Esophagus squamous epithelium (tissue), 5 donors: ENCODE measurements at places on chromosomes 13 and 19.

DNA sequence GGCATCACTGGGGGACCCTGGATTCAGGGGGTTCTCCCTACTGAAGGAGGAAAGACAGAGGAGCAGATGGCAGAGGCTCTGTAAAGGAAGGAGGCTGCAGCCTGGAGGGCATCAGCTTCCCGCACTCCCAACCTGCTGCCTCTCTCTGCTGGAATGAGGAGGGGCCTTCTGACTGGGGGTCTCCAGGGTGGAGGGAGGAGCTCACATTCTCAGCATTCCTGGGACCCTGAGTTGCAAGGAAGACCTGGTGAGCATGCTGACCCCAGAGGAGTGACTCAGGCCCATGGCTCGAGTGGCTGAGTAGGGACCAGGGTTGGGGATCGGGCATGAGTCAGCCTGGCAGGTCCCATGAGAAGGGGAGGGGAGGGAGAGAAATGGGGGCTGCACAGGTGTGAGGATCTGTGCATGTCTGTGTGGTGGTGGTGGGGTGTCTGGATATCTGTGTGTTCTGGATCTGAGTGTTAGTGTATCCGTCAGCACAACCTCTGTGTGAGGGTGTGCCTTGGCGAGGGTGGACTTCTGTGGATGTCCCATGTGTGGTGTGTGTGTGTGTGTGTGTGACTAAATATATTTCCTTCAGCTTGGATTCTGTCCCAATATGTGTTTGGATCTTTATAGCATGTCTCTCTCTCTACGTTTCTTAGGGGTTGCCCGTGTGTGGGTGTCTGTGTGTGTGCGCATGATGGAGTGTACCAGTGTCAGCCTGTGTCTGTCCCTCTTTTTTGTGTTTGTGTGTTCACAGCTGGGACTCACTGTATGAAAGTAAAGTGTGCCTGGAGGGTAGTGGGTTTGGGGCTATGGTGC lies 4.6 kb downstream of the AXL start:
- no peak for DNase-seq

GRCh38 chr13:111969551-111970135 lies 97.3 kb upstream of the SOX1 start:
- DNase-seq = no peak

- DNase-seq = no peak
Observed at GRCh38 chr19:6718741-6719539, 1.5 kb downstream of the C3 start.

DNA sequence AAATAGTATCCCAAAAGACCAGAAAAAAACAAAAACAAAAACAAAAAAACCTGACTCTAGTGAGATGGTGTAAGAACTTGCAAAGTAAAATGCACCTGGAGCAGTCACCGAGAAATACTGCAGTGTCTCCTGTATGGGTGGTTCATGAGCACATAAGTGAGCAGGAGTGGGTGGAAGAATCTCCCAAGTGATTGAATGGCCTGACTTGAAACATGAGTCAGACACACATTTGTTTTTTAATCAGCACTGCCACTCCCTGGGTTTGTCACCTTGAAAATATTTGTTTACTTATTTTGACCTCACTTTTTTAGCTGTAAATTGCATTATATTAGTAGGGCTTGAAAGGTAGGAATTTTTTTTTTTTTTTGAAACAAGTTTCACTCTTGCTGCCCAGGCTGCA lies 2.0 kb downstream of the ZNF431 start:
- DNase-seq = no peak

DNA sequence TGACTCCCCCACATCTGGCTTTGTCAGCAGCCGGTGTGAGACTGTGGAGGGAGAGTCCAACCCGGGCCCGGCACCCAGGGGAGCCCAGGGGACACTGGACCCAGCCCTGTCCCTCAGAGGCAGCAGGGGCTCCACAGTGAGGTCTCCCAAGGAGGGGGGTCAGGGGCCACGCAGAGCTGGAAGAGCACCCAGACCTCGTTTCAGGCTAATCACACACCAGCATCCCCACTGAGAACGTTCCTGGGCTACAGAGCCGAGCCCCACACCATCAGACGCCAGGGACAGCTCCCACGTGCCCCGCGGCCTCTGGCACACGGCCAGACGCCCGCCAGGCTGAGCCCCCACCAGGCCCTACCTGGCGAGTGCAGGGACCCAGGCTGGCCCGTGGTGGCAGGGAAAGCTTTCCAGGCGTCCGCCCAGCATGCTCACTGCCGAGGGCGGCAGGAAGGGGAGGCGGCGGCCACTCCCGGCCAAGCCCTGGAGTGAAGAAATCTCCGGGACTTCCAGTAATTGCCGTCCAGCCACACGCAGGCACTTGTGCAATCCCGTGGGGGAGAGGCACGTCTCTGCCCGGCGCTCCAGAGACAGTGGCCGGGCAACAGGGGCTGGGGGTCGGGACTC lies 19.2 kb downstream of the SBNO2 start:
- no peak for DNase-seq

DNA sequence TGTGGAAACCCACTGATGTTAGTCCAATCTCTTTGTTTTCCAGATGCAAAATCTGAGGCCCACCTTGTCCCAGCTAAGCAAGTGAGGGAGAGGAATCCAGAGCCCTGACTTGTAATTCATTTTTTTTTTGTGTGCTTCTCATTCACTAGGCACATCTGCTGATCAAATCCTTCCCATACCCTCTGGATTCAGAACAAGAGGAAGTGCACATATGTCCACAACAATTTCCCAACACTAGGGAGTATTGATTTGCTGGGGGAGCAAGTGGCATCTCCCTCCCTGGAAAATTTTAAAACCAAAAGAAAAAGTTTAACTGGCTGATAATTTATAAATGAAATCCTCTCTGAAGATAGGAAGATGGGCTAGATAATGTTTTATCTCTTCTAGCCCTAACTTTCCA lies 94.6 kb upstream of the RFC3 start:
- DNase-seq = no peak

DNA sequence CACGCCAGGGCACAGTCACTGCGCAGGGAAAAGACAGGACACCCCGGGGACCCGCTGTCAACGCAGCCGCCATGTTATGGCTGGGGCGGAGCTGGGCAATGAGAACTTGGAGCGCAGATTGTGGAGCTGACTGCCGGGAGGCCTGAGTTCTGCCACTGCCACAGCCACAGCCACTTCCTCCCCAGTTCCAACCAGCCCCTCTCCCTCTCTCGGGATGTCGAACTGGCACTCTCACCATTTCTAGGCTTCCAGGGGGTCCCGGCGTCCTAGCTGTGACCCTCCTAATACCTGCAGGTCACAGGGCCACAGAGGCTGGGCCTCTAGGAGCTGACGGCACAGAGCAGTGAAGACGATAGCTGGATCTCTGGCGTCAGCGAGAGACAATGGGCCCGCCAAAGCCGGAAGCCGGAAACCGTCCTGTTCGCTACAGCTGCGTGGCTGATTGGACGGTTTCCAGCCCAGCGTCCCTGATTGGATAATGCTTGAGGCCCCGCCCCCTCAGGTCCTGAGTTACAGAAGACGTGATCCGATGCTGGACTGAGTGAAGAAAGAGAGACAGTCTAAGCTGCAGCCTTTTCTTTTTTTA lies at the start of gene ZNF506:
TSS of gene ZNF506 (minus strand) at position 385 of the 586 bp plus-strand sequence. CDS start at position 238, 147 bp downstream.
- peak; percentile 89 for DNase-seq

DNA sequence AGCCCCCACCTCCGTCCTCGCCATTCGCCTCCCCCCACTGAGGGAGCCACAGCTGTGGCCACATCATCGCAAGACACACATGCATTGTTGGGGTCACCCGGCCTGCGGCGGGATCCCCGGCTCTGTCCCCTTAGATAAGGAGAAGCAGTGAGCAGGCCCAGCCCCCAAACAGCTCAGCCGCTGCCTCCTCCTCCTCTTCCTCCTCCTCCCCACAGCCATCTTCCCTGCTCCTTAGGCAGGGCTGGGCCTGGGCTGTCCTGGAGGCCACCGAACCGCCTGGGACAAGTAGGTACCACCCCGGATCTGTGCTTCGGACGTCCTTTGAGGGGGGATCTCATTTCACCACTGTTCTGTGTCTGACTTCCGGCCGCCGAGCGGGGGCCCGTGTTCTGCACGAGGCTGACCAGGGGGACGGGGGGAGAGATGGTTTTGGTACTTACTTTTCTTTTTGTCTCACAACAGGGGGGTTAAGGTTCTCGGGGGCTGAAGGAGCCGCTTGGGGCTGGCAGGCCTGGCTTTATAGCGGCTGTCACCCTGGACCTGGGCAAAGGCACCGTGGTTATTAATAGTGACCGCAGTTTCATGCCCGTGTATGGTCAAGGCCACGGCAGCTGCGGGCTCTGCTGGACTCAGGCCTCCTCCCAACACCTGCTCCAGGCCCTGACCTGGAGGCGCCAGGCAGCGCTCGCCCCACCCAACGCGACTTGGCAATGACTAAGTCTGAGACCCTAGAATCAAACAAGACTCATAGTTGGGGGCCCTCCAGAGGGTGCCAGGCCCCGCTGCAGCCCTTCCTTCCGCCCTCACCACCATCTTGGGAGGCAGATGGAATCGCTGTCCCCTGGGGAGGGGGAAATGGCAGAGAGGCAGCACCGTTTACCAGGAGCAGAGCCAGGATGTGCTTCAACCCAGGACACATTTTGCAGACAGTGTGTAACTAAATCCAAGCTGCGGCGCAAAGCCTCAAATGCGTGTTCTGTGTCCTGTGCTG lies 18.3 kb downstream of the NMRK2 start:
- no peak for DNase-seq

DNA sequence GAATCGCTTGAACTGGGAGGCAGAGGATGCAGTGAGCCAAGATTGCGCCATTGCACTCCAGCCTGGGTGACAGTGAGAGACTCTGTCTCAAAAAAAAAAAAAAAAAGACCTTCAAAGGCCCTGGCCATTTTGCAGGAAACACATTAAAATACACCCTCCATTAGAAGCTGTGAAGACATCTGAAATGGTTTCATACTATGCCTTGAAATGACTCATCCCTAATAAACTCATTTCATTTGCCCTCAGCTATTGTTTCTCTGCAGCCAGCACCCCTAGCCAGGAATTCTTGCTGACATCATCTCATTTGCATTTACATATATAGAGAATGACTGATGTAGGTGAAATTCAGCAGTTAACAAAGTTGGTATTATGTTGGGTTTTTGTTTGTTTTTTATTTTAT lies 8.7 kb downstream of the EML2 start:
- no peak for DNase-seq

DNA sequence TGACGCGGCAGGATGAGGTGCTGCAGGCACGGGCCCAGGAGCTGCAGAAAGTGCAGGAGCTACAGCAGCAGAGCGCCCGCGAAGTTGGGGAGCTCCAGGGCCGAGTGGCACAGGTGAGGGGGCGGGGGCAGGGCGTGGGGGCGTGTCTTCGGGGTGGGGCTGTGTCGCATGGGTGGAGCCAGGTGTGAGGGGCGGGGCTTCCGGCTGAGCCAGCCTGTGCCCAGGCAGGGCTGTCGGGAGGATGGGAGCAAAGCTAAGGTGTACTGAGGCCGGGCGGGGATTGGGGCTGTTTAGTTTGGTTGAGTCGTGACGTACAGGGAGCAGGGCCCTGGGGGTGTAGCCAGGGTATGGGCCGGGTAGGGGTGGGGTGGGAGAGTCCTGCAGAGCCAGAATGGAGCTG lies 62.3 kb downstream of the KCNC3 start:
- DNase-seq = no peak

DNA sequence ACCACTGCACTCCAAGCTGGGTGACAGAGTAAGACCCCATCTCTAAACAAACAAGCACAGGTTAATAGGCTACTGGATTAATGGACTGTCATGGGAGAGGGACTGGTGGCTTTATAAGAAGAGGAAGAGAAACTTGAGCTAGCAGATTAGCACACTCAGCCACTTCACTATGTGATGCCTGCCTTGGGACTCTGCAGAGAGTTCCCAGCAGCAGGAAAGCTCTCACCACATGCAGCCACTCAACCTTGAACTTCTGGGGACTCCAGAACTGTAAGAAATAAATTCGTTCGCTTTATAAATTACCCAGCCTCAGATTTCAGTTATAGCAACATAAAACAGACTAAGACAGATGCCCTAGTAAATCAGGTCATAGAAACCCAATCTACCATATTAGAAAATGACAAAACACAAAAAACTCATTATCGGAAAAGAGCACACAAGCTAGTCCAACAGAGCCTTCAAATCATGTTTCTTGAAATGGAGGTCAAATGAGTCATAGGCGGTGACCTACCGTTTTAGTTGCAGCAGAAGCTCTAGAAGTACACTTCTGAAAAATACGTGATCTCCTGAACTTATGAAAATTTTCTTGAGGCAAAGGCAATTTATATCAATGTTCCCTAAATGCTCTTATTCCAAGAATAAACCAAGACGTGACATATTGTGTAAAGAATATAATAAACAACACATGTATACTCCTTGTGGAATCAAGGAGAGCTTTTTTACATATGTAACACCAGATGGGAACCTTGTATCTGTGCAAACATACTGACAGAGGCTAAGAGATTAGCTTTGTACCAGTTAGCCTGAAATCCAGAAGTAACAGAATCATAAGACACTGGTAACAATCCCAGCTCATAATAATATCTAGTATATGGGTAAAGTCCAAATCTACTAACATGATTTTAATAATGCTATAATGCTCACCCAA lies 340.9 kb upstream of the SGCG start:
- DNase-seq = no peak

- DNase-seq = no peak
Observed at GRCh38 chr19:51566489-51567100, 4.5 kb upstream of the ZNF175 start.

DNA sequence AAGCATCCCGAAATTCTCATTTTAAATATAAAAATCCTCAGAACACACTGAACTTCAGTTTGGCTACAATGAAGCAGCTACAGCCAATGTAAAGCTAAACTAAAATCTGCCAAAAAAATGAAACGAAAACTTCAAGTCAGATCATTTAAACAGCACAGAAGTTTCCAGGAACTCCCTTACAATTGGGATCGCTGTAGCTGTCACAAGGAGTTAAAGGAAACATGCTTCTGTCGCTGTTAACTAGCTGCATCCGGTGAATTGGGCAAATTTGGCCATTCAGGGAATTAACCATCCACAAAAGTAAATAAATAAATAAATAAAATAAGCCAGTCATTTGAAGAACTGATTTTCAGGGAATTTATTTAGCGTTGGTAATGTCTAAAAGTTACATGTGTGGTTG lies 77.0 kb upstream of the PEG3 start:
- no peak for DNase-seq

GRCh38 chr13:99412856-99413255 lies 88.4 kb upstream of the TM9SF2 start:
- DNase-seq = no peak

GRCh38 chr13:42847891-42848663 lies 66.7 kb downstream of the FAM216B start:
- DNase-seq = no peak

- DNase-seq = no peak
Observed at GRCh38 chr19:38742296-38742695, 2.0 kb downstream of the CAPN12 start.

DNA sequence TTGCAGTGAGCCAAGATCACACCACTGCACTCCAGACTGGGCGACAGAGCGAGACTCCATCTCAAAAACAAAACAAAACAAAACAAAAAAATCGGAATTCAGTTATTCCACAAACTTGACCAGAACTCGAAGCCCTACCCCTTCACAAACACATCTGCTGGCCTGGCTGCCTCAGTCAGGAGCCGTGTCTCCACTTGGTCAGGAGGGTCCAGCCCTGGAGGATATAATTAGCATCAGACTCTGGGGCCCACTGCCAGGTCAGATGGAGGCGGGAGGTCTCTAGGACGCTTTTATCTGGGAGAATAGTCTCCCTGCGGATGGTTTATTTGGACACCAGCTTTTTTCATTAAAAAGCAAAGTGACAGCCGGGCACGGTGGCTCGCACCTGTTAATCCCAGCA lies 8.0 kb downstream of the ELL start:
- no peak for DNase-seq

- no peak for DNase-seq
Observed at GRCh38 chr19:10644260-10645007, 9.7 kb upstream of the ILF3 start.

- no peak for DNase-seq
Observed at GRCh38 chr19:7597689-7598088, 2.0 kb downstream of the CAMSAP3 start.
